ENCODE measurements at places on chromosomes 5 and 9.

GRCh38 chr5:138339091-138339456, 1.0 kb downstream of the FAM53C start:
- DNase-seq: no peak

DNA sequence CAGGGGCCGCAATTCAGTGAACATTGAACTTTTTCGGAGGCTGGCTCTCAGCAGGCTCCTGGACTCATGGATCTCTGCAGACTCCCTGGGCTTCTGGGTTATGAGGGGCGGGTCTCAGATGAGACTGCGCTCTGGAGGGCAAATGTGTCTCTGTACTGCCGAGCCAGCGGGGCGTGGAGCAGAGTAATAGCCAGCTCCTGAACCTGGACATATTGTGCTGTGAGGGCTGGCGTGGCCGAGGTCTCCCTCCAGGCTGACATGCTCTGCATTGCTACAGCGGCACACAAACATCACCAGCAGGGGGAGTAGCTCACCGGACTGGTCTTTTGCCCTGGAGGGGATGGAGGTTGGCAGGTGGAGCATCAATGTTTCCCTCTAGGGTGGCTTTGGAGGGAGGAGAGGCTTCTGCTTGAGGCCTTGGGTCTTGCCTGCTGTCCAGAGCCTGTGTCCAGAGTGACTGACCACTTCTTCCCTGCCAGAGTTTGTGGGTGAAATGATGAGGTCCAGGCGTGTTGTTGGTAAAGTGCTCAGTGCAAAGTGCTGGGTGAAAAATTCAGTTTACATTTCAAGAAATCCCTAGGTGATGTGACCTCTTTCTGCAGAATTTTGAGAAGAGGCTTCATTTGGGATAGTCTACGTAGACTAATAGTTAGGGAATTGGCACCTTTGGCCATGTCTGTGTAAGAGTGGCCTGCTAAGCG, 10.9 kb upstream of the GADD45G start:
- peak; percentile 65 for DNase-seq

GRCh38 chr5:60295423-60295822, 401.9 kb upstream of the PDE4D start:
- DNase-seq: no peak

GRCh38 chr9:136671254-136671614, 8.5 kb downstream of the EGFL7 start:
- DNase-seq: no peak

DNA sequence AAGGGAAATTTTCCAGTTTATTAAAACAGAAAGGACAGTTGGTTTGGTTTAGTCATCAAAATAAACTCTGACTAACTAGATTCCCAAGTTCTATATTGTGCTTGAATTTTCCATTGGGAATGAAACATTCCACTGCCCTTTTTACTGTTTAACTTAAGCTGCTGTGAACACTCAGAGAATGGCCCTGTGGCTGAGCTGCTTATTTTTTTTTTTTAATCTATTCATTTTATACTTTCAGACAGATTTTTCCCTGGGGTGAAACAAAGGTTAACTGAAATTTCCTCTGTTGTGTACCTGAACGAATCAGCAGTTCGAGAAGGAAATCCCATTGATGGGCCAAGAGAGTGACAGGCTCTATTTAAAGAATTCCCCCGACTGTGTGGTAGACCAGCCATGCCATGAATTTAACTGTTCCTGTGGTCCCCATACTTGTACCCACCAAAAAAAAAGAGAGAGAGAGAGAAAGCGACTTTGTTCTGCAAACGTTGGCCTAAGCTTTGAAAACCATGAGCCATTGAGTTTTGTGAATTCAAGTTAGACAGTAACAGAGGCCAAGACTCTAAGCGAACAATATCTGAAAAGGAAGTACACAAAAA, 138.7 kb upstream of the GRHPR start:
- no peak for DNase-seq

GRCh38 chr5:140402258-140403074, 833 bp downstream of the ANKHD1 start:
- DNase-seq: peak; percentile 44

- DNase-seq: no peak
These were observed 123.2 kb downstream of the TLE1 start for GRCh38 chr9:81566074-81566698.

GRCh38 chr9:125648294-125648693, 58.7 kb downstream of the MAPKAP1 start:
- DNase-seq: no peak

GRCh38 chr5:124655921-124656511, 90.4 kb downstream of the ZNF608 start:
- no peak for DNase-seq
